Activated T-cell treated with anti-CD3 and anti-CD28 coated beads for 48 hours (primary cell): ENCODE measurements at places on chromosomes 11 and 22.

DNA sequence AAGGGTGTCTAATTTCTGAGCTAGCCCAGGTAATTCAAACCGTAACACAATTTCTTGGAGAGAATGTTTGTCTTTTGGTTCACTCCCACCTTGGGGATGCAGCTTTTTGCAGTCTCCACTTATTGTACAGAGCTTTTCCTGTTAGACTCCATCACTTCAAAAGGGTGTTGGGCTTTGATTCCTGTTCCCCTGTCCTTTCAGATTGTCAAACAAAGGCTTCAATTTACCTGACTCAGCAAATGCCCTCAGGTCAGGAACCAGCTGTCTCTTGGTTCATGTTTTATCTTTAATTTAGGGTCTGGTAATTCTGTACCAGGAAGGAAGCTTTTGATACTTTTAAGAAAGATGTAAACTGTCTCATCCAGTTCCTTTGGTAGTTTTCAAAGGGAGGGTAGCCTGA lies 880.6 kb downstream of the NTM start:
- DNase-seq, result no peak

- DNase-seq, result no peak
Observed at GRCh38 chr11:10565493-10565892, 3.0 kb downstream of the LYVE1 start.

DNA sequence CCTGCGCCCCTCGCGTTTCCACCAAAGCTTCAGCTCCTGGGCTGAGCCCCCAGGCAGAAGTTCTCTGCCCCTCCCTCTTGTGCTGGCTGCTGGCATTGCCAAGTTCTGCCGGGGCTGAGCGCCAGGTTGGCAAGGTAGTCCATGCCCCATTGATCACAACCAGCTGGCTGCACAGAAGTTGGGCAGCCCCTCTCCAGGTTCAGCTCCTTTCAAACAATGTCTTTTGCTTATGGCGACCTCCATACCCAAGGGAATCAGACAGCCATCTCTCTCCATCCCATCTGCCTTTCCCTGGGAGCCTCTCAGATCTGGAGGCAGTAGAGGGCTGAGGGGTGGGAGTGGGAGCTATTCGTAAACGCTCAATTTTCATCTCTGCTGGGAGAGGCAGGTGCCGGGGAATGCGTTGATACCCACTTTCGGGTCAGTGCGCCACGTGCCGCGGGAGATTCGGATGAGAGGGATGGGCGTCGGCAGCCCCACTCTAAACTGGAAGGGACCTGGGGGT lies 1.5 kb downstream of the ADAMTS8 start:
- DNase-seq, result no peak

- peak; percentile 14 for DNase-seq
Observed at GRCh38 chr11:62266558-62266957, 3.4 kb upstream of the SCGB2A2 start.

GRCh38 chr11:66868726-66869566 lies 12.1 kb downstream of the LRFN4 start:
- DNase-seq, result peak; percentile 77

DNA sequence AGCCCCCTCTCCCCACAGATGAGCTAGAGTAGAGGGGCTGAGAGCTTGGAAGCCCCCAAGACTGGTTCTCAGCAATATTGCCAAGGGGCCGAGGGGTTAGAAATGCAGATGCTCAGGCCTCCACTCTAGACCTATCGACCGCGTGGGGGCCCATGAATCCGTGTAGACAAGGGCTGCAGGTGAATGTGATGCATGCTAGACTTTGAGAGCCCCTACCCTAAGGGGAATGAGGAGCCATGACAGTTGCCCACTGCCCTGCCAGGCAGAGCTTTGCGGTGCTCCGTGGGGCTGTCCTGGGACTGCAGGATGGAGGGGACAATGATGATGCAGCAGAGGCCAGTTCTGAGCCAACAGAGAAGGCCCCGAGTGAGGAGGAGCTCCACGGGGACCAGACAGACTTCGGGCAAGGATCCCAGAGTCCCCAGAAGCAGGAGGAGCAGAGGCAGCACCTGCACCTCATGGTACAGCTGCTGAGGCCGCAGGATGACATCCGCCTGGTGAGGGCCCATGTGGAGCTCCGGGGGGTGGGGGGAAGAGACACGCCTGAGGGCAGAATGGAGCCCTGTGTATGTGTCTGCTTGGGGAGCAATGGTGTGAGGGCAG lies 1.3 kb downstream of the SSH3 start:
- DNase-seq, result no peak

GRCh38 chr11:102874852-102875251 lies at the start of gene MMP12:
Gene MMP12 (minus strand): TSS chr11:102874982. CDS start chr11:102874937, 45 bp downstream.
- DNase-seq, result no peak

- DNase-seq, result peak; percentile 34
Observed at GRCh38 chr22:39144101-39144767, 8.2 kb downstream of the CBX7 start.

GRCh38 chr11:88292171-88292843 lies 45.2 kb downstream of the CTSC start:
- no peak for DNase-seq

GRCh38 chr11:12864316-12865156 lies 144.6 kb upstream of the RASSF10 start:
- no peak for DNase-seq

GRCh38 chr11:119376197-119376847 lies 5.2 kb downstream of the USP2 start:
- no peak for DNase-seq

DNA sequence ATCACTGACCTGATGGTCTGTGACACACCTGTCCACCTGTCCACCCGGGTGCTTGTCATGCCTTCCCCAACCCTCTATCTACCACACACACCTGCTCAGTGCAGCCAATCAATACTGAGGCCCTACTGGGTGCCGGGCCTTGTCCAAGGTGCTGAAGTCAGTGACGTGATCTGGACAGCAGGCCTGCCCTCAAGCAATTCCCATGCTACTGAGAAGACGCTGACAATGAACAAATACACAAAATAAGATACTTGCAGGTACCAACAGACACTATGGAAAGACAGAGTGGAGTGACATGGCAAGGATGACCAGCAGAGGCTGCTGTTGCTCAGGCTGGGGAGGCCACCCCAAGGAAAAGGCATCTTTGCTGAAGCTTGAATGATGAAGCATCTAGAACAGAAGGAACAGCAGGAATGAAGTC lies 21.2 kb downstream of the PLAAT3 start:
- DNase-seq, result no peak

GRCh38 chr11:73189723-73190556 lies 28.1 kb upstream of the P2RY2 start:
- DNase-seq, result no peak

DNA sequence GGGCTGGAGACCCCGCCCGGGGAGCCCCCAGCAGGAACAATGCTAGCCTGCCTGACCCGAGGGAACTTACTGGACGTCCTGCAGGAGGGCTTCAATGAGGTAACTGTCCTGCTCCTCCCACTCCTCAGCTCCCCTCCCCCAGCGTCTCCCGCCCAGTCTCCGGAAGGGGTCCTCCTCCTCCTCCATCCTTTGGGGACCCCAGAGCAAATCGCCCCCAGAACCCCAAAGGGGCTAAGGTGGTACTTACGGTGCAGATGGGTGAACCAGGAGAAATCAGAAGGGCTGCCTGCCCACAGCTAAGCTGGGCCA lies 272 bp downstream of the DIXDC1 start:
- no peak for DNase-seq

DNA sequence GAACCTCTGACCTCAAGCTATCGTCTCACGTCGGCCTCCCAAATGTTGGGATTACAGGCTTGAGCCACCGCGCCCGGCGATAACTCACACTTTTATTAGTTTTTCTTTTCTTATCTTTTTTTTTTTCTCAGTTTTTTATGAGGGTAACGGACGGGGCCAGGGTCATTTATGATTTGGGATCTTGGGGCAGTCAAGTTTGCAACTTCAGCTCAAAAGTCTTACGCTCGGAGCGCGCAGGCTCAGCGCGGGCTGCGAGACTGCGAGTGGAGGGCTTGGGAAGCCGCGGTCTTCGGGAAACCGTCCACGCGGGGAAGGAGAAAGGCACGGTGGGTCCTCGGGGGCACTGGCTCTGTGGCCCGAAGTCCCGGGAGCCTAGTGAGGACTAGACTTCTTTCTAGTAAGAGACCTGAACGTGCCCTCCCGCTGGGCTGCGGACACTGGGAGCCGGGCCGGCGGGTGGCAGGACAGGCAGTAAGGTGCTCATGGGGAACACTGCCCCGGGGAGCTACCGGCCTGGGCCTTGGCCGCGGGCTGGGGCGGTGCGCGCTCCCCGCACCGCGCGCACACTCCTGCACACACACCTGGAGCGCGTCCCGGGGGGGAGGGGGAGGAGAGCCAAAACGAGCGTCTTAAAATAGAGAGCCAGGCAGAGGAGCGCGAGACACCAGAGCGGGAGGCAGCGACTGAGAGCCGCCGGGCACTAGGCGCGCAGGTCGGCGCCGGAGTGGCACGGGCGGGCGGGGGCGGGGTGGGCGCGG lies 476 bp upstream of the BARX2 start:
- no peak for DNase-seq

DNA sequence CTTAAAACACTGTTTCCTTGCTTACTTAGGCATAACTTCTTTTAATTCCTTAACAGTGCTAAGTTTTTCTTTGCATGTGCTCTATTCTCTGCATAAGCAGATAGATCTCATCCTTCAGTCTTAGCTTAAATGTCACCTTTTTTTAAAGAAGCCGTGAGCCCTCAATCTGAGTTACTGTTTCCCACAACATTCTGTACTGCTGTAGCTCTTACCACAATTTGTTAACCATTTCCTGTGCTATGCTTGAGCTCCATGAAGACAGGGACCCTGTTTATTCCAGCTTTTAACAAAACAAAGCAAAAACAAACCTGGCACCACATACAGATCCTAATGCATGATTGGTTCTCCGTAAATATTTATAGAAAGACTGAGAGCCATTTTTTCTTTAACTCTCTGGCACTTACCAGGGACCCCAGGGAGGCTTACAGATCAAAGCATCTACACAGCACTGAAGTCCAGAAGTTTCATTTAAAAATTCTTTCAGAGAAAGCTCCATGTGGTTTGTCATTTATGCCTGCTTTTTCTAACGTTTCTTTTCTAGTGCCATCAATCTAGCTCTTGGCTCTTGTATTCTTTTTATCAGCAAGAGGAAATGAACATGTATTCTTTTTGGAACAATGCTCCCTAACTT lies 74.9 kb downstream of the DYNC2H1 start:
- DNase-seq, result no peak

DNA sequence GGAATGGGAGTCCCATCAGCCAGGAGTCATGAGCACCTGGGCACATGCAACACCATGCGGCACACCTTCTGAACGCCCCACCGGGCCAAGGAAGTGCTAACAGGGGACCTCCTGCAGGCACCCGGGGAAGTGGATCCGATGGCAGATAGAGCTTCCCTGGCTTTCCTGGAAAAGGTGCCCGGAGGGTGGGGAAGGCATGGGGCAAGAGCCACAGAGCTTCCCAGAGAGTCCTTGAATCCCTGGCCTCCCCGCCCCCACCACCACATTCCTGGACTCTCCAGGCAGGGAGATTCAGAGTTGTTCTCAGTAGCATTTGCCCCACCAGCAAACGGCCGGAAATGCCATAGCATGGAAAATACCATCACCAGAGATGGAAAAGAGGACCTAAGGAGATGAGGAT lies 8.3 kb downstream of the TRIM29 start:
- no peak for DNase-seq

DNA sequence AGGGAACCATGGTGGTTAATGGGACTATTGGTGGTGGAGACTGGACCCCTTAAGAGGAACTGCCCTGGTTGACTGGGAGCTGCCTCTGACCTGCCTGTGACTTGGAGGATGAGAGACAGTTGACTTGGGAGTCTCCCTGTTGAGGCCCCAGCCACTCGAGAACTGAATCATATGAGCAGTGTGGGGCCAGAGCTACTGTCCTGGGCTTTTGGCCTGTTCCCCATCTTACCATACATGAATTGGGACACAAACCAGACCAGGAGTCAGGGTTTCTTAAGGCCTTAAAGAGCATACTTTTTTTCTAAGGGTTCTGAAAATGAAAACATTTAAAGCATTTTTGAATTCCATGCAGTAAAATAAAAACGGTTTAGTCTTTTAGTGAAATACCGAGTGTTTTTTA lies 92.8 kb downstream of the TEAD1 start:
- DNase-seq, result no peak

GRCh38 chr11:103327721-103328120 lies 218.5 kb downstream of the DYNC2H1 start:
- DNase-seq, result no peak

DNA sequence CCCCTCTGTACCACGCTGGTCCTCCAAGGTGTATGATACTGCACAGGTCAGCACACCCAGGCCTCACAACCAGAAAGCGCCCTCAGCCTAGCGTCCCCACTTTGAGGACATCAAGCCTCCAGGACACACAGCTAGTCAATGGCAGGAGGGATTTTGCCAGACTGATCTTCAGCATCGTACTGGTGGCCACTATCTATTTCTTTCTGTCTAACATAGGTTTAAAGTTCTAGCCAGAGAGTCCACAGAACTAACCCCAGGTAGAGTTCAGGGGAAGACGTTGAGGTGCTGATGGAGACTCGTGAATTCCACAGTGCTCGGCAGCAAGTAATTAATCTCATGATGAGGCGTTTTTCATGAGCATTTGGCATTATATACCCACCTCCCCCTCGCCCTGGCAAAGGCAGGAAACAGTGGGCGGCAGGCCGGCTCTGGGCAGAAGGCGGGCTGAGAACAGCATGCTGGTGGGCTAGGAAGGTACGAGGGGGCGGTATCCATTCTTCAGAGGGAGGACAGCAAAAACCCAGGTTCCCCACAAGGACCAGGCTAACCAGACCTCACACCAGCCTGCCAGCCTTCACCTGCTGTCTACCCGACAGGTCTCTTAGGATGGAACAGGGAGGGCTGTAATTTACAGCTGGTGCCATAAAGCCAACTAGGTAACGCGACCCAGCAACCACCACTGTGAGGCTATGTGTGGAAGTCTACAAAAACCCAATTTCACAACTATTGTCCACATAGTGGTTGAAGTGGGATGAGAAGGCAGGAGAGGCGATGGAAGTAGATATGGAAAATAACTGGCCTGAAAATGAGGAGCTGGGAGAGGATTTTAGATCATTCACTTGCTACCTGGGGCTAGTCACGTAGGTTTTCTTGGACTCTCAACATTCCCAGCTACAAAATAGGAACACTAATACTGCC lies 18.5 kb downstream of the MYH9 start:
- no peak for DNase-seq
